ENCODE measurements at places on chromosomes 7 and 10. TPM values are rescaled to one million over a fixed set of nuclear protein-coding genes. Genes with fewer than 3 reads are reported as not detected.

Gene NUTM2B
- 1.9 TPM for total RNA-seq

Gene TRIM73
- total RNA-seq, result 10.2 TPM

Gene TRPV5
- 0.13 TPM for total RNA-seq

Gene CBLL1
- total RNA-seq, result 34.0 TPM

Gene RGR
- total RNA-seq, result not detected

Gene MRLN
- not detected for total RNA-seq

Gene SLC13A1
- not detected for total RNA-seq

Gene UPK3BL1
- total RNA-seq, result 18.9 TPM

Gene LRGUK
- total RNA-seq, result 2.6 TPM

Gene PNLIPRP1
- total RNA-seq, result not detected

Gene ANKRD61
- total RNA-seq, result 0.47 TPM

Gene OR9A2
- total RNA-seq, result not detected

Gene CC2D2B
- 0.82 TPM for total RNA-seq

Gene VIPR2
- total RNA-seq, result 0.36 TPM

Gene AGR2
- 56.3 TPM for total RNA-seq

Gene TMEM213
- total RNA-seq, result not detected

Gene OR6B1
- not detected for total RNA-seq

Gene SAMD9L
- total RNA-seq, result not detected

Gene GRM8
- total RNA-seq, result 4.2 TPM
